ENCODE measurements at places on chromosomes 2 and 18.

DNA sequence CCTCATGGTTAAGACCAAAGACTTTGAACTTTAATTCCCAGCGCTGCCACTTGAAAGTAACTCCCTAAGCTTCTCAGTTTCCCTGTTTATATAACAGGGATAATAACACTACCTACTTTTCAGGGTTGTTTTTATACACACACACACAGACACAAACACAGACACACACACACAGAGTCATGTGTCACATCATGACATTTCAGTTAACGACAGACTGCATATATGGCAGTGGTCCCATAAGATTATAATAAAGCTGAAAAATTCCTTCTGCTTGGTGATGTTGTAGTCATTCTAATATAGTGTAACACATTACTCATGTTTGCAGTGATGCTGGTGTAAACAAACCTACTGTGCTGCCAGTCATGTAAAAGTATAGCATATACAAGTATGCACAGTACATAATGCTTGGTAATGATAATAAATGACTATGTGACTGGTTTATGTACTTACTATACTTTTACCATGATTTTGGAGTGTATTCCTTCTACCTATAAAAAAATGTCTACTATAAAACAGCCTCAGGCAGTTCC, 89.2 kb upstream of the ITGA4 start:
- DNase-seq = no peak

DNA sequence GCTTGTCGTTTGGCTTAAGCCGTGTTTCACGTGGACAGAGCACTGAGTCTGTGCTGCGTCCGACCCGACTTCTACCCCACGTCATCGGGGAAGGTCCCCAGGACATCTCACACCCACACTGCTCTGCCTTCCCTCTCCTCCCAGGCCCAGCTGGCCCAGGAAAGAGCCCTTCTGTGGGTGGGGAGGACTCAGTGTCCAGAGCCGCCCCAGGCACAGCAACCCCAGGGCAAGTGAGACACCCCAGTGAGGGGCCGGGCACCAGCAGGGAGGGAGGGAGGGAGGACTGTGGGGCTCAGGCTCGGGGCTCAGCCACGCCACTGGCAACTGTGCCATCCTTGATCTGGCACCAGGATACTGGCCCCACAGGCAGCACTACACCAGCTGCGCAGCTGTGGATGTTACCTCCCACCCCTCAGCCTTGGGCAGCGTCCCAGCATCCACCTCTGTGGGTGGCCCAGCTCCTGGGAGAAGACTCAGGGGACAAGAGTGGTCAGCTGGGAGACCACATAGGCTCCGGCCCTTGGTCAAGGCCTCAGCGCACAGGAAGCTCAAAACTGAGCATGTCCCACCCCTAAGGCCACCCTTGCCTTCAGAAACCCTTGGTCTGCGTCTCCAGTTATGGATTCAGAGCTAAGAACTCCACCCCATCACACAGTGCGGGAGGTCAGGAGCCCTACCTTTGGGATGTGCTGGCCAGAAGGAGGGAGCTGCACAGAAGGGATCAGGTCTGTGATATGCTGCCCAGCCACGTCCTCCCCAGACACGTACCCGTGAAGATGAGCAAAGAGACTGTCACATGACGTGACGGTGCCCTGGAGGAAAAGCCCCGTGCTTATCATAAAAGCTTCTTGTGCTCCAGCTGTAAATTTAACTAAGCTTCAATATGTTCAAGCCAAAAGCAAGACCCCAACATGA, 11.7 kb downstream of the PASK start:
- DNase-seq = no peak

- no peak for DNase-seq
Measured at GRCh38 chr18:68662754-68663153, 52.2 kb downstream of the TMX3 start.

- DNase-seq = no peak
Measured at GRCh38 chr2:234031207-234031606, 19.3 kb upstream of the SPP2 start.

DNA sequence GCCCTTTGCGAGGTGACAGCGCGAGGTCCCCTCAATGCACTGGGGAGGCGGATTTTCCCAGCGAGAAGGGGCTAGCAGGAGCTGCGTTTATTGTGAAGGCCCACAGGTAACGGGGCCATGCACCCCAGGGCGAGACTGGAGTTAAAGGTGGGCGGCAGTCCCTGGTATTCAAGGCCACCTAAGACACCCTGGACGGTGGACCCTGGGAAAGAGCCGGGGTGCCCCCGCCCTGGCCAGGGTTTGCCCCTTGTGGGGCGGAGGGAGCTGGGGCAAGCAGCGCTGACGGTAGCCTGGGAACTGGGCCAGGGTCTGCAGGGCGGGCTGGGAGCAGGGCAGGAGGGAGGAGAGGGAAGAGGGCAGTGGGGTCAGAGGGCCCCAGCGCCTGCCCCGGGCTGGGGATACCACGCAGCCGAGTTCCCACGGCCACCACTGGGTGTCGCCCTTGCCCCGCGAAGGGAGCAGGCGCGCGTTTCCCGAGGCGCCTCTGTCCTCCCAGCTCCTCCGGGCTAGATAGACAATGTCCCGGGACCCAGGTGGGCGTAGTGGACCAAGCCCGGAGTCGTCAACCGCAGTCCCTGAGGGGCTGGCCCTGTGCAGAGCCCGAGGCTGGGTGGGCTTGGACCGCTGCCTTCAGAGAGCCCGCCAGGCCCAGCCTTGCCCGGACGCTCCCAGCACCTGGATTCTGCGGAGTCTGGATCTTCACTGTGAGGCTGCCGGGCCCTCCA, 80.2 kb downstream of the SMAD4 start:
- peak; percentile 90 for DNase-seq

DNA sequence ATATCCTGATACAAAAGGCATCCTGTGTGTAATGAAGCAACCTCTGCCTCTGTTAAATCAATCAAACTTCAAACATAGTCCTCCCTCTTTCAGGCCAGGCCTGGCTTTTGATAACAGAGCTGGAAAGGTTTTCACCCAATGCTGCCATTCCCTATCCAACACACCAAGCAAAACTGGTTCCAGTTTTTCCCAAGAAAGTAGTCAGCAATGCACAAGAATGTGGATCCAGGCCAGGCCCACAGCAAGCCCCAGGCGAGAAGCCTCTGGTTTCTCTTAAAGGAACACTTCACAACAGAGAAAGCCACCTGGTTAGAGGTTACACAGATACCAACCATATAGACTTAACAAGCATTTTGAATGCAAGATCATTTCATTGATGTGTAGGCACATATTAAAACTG, 49.2 kb upstream of the CCDC150 start:
- no peak for DNase-seq

DNA sequence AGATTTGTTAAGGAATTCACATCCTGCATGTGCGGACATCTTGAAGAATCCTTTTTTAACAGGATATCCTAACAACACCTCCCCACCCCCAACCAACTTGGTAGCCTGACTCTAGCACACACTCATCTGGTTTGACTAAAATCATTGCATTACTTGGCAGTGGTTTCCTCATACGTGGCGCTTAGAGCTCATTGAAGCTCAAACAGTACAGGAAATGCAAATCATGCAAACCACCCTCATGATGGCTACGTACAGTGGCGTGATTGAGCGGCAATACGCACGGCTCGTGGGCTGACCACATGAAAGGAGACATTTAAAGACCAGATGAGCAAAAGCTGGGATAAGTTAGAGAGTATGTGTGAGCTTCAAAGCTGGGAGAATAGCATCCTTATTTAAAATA, 336.2 kb downstream of the ZEB2 start:
- no peak for DNase-seq

- no peak for DNase-seq
Measured at GRCh38 chr2:6605836-6606505, 259.7 kb downstream of the CMPK2 start.

DNA sequence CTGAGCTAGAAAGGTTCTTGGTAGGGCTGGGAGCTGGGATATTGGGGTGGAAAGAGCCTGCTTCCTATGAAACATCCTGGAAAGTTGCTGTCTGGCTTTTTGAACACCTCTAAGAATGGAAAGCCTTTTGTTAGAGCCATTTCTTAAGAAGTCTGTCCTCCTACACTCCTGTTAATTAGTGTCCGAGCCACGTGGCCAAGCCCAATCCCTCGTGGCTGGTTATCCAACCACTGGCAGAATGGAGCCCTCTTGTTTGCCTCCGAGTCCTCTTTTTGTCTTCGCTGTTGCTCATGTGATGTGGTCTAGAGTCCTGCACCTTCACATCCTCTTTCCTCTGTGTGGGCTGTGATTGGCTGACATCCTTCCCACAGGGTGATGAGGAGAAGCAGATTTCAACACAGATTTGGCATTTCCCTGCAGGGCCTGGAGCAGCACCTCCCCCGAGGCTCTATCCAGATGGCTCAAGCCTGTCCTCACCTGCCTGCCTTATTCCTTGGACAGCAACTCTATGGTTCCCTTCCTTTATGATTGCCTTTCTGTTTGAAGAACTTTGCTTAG, 8.2 kb upstream of the TOGARAM2 start:
- DNase-seq = no peak

GRCh38 chr18:57497372-57498294, 62.5 kb downstream of the ONECUT2 start:
- DNase-seq = no peak

- DNase-seq = no peak
Measured at GRCh38 chr18:10349561-10349960, 104.9 kb upstream of the APCDD1 start.

DNA sequence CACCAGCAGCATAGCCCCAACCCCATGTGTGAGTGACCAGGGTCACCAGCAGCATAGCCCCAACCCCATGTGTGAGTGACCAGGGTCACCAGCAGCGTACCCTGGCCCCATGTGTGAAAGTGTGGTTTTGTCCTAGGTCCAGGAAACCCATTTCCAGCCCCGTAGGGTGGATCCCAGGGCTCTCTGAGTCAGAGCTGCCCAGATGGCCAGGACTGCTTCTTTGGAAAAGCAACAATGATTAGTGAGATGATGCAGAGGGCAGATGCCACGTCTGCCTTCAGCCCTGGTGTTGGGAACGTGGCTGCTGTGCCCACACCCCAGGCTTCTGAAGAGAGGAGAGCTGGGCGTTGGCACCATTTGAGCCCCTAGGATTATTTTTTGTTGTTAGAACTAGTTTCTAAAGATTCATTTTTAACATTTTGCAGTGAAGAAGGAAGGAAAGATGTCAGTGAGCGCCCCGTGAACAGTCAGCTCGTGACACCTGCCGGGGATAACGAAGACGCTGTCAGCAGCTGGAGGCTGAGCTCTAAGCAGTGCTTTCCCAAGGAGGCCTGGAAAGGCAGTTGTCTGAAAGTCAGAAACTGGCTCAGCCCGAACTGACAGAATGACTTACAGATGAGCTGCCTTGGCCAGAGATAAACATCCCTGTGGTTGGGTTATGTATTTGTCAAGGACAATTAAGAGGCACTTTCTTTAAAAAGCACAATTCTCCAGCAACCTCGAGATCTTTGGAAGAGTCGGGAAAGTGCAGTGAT, 32.1 kb upstream of the KCNG2 start:
- no peak for DNase-seq

GRCh38 chr2:74155830-74156229, 8.1 kb upstream of the BOLA3 start:
- no peak for DNase-seq

GRCh38 chr18:27778925-27779324, 398.0 kb downstream of the CDH2 start:
- no peak for DNase-seq

GRCh38 chr2:231339316-231339715, 56.2 kb upstream of the B3GNT7 start:
- no peak for DNase-seq

GRCh38 chr18:73201940-73202339, 334.2 kb upstream of the NETO1 start:
- no peak for DNase-seq

DNA sequence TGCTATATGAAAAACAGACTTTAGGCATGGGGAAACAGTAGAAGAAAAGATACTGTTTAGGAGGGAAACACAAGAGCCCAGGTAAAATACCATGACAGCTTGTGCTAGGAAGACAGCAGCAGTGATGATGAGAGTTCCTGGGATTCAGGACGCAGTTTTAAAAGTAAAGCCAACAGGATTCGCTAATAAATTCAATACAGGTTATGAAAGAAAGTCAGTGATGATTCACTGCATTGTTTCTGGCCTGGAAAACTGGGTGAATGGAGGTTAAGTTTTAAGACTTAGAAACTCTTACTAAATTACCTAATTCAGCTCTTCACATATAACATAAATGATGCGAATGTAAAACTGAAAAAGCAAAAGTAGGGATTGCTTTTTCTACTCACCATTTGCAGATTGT, 27.9 kb upstream of the RNU4ATAC start:
- no peak for DNase-seq

GRCh38 chr2:63614983-63615945, 26.5 kb downstream of the MDH1 start:
- DNase-seq = no peak

DNA sequence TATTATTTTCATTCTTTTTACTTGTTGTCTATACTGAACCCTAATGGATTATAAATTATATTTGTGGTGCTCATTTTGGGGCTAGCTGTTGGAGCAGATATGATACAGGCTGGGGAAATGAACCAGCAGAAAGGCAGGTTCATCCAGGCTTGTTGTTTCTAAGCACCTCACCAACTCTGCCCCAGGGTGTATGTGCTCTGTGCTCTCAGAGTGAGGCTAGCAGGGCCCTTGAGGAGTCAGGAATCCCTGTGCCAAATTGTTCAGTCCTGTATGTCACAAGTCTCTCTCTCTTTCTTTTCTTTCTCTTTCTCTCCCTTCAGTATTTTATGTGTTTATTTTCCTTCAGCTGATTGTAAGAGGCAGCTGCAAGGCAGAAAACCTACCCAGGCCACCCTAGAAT, 181.1 kb upstream of the DPP10 start:
- no peak for DNase-seq

DNA sequence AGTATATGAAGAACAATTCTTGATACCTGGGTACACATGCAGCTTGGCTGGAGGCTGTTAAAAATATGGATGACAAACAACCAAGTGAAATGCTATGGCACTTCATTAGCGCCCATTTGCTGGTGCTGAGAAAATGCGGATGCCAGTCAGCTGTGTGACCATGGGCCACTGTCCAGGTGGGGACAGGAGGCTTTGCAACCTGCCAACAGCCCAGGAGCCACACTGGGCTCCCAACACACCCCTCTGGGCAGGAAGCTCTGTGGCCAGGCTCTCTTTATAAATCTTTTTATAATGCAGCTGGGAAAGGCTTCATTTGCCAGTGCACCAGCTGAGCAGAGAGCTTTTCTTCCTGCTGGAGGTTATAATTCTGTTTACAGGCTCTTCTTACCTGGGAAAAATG, 19.9 kb downstream of the RNF144A start:
- no peak for DNase-seq

GRCh38 chr18:7757175-7757574, 190.1 kb downstream of the PTPRM start:
- DNase-seq = no peak

- DNase-seq = no peak
Measured at GRCh38 chr2:22481486-22482259, 903.3 kb upstream of the KLHL29 start.

- no peak for DNase-seq
Measured at GRCh38 chr2:101467306-101467705, 7.6 kb downstream of the RFX8 start.

GRCh38 chr2:100242476-100242875, 79.8 kb downstream of the LONRF2 start:
- no peak for DNase-seq

Data from GM12891 (cell line).